ENCODE measurements at places on chromosomes 1 and 21.

DNA sequence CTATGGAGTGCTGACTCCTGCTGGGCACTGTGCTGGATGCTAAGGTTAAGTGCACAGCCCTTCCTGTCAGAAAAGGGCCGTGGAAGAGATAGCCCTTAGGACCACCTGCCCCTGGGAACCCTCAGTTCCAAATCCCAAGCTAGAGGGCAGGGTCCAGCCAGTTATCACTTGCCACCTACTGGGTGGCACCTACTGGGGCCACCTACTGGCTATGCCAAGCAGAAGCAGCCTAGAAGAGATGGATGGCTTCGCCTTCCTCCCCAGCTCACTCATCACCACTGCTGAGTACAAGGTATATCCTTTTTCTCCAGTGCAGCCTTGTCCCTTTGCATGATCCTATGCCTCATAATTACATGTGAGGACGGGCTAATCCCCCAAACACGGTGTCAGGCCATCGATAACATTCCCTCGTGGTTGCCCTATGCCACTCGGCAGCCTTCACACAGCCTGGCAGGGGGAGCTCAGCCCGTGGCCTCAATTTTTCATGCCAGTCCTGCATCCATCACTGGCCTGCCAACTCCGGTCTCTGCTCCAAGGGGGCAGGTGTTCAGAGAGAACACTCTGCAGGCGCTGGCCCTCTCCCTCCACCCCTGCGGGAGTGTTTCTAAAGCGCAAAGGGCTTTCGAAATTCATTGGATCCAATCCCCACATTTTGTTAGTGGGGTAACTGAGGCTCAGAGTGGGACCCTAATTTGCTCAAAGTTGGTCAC is 49.0 kb downstream of the SYT2 start:
- DNase-seq: no peak

DNA sequence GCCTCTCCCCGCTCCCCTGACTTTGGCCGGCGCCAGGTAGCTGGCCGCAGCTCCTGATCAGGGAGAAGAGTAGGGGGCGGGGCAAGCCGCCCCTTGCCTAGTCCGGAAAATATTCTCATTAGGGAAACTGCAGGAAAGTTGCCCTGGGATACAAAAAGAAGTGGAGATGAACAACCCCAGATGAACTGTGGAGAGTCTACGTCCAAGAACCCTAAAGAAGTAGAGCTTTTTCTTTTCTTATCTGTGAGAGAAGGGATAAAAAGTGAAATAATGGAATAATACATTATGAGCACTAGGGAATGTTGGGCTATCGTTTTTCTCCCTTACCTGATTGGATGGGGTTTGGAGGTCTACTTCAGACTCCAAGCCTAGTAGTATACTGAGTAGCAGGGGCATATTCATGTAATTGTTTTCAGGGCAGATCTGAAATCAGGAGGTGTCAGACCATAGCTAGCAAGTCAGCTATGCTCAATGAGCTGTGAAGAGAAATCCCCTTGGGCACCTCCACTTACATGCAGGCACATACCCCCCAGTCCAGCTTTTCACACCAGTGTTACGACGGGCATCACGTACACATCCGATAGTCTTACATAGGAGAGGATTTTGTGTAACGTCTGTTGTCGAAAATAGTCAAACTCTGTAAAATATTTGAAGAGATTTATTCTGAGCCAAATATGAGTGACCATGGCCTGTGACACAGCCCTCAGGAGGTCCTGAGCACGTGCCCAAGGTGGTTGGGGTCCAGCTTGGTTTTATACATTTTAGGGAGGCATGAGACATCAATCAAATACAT is 1.7 kb upstream of the DUSP10 start:
- no peak for DNase-seq

- no peak for DNase-seq
These were observed 15.1 kb downstream of the ATP1A1 start for GRCh38 chr1:116388122-116388521.

- DNase-seq: no peak
These were observed 15.3 kb upstream of the TMCO2 start for GRCh38 chr1:40232444-40232843.

DNA sequence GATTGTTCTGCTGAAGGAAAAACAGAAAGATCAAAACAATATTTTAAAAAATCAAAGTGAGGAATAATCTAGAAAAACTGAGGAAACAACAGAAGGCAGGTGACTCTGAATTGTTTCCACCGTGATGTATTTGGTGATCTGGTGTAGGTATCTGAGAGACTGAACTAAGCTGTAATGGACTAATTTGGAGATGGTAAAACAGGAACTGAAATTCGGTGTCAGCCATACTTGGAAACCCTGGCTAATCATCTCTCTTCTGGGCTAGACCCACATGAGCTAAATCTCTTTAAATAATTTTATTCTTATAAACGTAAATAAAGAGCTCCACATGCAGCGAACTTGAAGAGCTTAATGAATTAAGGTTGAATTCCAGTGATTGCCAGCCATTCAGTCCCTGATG is 1226.1 kb downstream of the NCAM2 start:
- no peak for DNase-seq

GRCh38 chr1:107653005-107653404 is 312.0 kb downstream of the VAV3 start:
- DNase-seq: no peak

- no peak for DNase-seq
These were observed 20.1 kb upstream of the MAB21L3 start for GRCh38 chr1:116091083-116091482.

GRCh38 chr1:100746542-100746932 is 27.0 kb downstream of the VCAM1 start:
- no peak for DNase-seq

- no peak for DNase-seq
These were observed 13.2 kb downstream of the PLPP3 start for GRCh38 chr1:56566061-56566744.

DNA sequence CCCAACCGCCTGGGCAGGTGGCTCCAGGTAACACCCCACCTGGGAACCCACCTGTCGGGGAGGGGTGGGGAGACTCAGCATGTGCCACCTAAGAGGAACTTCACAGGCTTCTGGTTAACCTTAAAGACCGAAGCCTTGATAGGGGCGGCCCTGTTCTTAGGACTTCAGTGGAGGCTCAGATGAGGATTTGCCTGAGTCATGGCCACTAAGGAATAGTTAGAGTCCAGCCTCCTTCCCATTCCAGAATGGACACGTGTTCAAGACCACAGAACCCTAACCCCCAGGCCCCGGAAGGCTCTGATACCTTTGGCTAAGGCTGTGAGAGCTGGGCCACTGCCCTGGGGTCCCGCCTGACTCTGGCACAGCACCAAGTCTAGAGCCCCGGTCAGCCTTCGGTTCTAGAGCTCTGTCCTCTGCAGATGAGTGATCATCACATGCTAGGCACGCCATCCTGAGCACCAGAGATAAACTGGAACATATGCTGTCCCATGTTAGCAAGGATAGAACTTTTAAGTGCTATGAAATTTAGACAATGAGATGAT is 20.3 kb downstream of the PADI6 start:
- no peak for DNase-seq

- no peak for DNase-seq
These were observed 19.3 kb downstream of the RSBN1 start for GRCh38 chr1:113792986-113793385.

DNA sequence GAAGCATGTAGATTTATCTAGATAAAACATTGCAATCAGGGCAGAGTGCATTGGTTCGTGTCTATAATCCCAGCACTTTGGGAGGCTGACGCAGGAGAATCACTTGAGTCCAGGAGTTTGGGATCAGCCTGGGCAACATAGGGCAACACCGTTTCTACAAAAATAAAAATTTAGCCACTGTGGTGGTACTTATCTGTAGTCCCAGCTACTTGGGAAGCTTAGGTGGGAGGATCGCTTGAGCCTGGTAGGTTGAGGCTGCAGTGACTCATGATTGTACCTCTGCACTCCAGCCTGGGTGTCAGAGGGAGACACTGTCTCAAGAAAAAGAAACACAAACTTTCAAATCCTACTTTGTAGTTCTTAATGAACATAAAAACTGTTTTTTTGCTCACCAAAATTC is 64.2 kb upstream of the RCC1 start:
- no peak for DNase-seq
